ENCODE measurements at places on chromosomes 6 and 20.

GRCh38 chr20:17867131-17867925 is 101.3 kb downstream of the SNX5 start:
- DNase-seq = no peak

- no peak for DNase-seq
These were observed 10.9 kb downstream of the NINL start for GRCh38 chr20:25574411-25574810.

GRCh38 chr6:81950877-81951276 is 198.4 kb upstream of the TENT5A start:
- DNase-seq = no peak

DNA sequence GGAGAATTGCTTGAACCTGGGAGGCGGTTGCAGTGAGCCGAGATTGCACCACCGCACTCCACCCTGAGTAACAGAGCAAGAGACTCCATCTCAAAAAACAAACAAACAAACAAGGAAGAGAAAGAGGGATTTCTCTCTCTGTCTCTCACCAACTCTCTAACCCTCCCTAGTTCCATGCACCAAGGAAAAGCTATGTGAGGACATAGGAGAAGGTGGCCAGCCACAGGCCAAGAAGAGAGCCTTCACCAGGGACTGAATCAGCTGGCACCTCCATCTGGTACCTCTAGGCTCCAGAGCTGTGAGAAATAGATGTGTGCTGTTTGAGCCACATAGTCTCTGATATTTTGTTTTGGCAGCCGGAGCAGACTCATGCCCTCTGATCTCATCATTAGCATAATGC is 9.0 kb upstream of the FAM110A start:
- no peak for DNase-seq

GRCh38 chr20:60403105-60403741 is 445.0 kb downstream of the CDH26 start:
- DNase-seq = no peak

GRCh38 chr6:114989279-114989964 is 646.6 kb upstream of the HS3ST5 start:
- DNase-seq = peak; percentile 0

GRCh38 chr6:100166956-100167355 is 172.9 kb upstream of the MCHR2 start:
- DNase-seq = no peak

- no peak for DNase-seq
These were observed 143.5 kb downstream of the ANKRD60 start for GRCh38 chr20:58084966-58085365.

DNA sequence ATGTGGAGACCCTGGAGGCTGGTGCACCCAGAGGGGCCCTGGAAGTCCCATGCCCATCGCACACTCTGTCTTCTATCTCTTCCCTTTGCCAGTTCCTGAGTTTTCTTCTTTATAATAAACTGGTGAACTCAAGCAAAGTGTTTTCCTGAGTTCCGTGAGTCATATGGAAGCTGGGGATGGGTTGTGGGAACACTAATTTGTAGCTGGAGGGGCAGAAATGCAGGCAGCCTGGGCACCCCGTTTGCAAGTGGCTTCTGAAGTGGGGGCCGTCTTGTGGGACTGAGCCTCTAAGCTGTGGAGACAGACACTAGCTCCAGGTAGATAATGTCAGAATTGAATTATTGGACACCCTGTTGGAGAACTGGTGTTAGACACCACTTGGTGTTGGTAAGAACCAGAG is 3.2 kb upstream of the PPP1R3G start:
- no peak for DNase-seq

DNA sequence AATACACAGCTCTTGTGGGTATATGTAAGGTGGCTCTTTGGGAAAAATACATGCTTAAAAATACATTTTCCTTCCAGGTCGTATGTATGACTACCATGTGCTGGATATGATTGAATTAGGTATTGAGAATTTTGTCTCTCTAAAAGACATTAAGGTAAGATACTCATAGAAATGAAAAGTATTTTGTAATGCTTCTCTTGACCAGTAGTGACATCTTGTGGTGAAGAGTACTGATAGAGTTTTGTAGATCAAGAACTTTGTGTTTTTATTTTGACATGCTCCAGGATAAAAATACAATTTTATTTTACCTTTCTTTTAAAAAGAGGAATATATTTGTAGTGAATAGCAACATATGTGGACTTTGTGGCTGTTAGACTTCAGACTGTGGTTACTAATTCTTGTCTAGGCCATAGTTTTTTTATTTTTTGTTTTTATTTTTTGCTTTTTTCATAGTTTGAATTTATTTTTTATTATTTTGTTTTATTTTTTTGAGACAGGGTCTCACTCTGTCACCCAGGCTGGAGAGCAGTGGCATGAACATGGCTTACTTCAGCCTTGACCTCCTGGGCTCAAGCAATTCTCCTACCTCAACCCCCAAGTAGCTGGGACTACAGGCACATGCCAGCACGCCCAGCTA is 17.9 kb downstream of the RPF2 start:
- no peak for DNase-seq

GRCh38 chr20:40786336-40786735 is 97.3 kb upstream of the MAFB start:
- no peak for DNase-seq

GRCh38 chr6:166167801-166168615 is at the start of gene TBXT:
Gene TBXT, minus strand, starts transcription at chr6:166167851. Its CDS starts 260 bp downstream, at chr6:166167591.
- no peak for DNase-seq

DNA sequence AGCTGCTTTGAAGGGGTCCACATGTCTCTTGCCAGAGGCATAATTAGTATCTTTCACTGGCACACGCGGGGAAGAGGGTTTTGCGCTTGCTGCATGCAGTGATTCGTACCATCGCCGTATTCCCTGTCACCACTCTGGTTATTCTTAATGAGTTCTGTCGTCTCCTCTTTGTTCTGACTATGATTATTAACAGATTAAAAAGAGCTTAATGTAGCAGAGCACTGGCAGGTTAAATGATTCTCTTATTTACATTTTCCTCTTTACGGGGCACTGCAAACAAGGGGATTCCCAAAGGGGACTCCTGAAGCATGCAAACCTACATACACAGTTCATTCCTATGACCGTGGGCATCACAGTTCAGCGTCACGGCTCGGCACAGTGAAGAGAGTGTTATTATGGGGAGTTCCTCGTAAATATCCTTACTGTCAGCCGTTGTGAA is 204.8 kb downstream of the DTNBP1 start:
- DNase-seq = no peak

DNA sequence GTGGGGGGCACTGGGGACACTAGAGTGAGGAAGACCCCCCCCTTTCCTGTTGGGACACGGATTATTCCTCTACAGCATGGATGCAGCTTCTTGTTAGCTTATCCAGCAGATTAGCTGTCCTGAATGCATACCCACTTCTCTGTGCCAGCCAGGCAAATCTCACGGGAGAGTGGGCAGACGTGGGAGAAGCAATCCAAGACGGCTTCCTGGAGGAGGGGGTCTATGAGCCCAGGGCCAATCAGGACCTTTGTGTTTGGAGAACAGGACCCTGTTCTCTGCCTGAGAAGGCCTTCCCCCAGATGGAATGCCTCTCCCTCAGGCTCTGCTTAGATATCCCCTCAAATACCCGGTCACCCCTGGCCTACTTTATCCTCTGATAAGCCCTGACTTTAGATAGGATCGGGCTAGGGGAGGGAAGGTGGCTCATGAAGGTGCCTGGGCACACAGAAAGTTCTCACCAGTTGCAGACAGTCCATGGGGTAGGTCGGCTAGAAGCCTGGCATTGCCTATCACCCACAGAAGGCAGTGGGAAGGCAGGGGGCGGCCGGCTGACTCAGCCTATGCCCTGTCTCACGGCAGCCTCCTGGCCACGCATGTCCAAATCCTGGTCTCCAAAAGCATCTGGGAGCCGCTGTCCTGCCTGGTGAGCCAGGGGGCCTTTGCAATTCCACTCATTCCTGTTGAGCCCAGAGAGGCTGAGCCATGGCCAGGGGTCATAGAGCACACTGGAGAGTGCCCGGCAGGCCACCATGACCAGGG is 34.7 kb downstream of the SUN5 start:
- DNase-seq = no peak

DNA sequence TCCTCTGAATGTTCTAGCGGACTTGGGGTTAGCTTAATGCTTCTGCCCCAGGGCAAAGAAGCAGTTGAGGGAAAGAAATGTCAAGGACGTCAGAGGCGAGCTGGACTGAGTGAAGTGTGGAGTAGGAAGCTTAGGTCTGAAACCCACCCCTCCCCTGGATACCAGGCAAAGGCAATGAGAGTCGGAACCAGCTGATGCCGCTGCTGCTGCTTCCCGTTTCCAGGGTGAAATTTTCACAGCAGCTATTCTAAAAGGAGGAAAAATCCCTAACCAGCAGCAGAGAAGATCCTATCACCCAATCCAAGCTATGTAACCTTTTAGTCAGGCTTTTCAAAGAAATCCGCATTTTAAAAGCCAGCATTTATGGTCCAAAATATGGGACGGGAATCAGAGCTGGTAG is 564.3 kb downstream of the LMBRD1 start:
- DNase-seq = no peak

- no peak for DNase-seq
These were observed 61.7 kb upstream of the NUP153 start for GRCh38 chr6:17768388-17768787.

- DNase-seq = no peak
These were observed 83.8 kb upstream of the FOXO3 start for GRCh38 chr6:108476847-108477430.

DNA sequence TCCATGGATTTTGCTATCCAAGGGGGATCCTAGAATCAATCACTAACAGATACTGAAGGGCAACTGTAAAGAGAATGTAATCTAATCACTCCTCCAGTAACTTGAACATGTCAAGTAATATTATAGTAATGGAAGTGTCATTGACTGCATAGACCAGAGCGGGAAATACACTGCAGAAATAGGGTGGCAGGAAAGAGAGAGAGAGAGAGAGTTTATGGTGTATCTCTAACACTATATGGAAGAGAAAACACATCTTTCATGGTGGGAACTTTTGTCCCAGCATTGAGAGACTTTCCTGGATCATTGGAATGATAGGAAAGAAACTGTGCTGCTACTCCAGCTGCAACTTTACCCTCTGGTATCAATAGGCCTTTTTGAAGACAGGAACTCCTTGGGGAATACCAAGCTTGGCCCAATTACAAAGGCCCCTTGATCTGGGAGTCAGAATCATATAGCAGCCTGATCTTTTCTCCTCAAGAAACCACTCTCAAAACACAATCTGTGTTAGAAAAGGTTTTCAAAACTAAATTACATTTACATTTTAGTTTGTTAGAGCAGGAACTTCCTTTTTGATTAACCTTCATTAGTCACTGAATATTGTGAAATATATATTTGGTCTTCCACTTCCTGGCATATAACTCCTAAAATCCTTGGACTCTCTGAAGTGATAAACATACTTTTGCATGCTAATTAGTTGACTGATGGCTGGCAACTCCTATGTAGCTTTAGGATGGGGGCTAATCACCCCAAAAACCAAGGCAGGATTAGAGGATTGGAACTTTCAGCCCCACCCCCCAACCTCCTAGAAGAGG is 29.5 kb upstream of the RNGTT start:
- no peak for DNase-seq

GRCh38 chr6:90870561-90870960 is 283.7 kb upstream of the MAP3K7 start:
- DNase-seq = no peak

DNA sequence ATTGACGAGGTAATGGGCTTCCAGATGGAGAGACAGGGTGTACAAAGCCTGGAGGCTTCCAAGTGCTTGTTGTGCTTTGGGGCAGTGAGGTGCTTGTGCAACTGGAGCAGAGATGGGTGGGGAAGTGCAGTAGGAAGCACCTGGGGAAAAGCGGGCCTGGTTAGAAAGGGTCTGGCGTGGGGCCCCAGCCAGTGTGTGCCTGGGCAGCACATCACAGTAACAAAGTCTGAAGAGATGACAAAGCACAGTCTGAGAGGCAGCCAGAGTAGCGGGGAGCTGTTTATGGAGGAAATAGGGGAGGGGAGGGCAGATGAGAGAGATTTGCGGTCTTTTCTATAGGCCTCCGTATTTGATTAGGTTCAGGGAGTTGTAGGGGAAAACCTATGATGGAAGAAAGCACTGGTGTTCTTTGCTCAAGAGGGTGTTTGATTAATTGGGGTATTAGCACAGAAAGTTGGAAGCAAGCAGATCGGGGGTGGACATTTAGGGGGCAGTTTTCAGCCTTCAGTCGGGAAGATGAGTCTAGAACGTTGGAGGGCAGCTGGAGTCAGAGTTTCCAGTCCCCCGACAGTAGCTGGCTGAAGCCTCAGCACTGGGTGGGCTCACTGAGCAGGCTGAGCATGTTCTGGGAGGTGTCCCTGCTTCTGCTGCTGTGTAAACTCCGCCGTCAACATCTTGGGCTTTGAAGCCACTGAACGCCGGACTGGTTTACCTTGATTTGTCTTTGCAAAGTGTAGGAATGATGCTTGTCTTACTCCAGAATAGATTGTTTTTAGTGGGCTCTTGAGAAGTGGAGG is 15.5 kb upstream of the MROH8 start:
- DNase-seq = no peak

GRCh38 chr6:157097255-157097955 is 225.9 kb downstream of the TMEM242 start:
- no peak for DNase-seq

DNA sequence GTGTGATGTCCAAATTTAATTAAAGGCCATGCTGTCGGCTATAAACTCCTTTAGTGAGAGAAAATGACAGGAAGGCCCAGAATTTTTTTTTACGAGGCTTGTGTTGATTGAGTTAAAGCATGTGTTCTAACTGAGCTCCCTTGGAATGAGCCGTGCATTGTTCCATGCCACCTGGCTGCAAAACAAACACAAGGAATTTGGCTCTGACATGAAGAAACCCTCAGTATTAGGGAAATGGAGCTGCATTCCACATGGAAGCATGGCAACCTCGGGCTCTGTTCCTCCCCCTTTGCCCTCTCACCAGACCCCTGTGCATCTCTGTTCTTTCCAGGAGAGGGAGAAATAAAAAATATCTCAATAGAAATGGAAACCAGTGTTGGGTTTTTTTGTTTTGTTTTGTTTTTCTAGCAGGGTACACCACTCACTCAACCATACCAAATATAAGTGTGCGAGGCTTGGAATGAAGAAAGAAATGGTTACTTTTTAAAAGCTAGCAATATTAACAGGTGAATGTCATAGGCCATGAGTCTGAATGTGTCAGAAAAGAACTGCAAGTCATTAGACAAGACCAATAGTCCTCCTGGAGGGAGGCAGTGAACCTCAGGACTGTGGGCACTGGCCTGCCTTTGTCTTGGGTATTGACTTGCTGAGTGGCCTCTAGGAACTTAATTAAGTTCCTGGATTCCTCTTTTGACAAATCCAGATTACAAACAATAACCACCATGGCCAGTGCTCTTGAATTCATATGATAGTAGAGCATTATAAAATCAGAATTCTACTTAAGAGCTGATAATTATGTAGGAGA is 935.1 kb downstream of the KIF16B start:
- no peak for DNase-seq

GRCh38 chr20:37850724-37851355 is 52.1 kb upstream of the VSTM2L start:
- DNase-seq = no peak

DNA sequence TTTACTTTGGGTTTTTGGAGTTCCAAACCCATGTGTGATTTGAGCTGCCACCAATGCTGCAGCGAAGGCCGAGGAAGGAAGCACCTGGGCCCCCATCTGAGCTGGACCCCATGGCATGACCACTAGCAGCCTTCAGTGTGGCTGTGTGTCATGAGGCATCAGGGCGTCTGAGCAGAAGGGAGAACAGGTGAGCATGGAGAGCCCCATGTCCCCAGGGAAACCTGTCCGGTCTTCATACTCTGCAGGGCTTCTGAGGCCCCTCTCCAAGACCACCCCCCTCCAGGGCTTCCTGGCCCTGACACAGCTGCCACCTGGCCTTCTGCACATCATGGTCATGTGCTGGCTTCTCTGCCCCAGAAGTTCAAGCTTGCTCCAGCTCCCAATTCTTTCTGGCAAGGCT is 169.1 kb upstream of the CST7 start:
- no peak for DNase-seq

- DNase-seq = no peak
These were observed 243.2 kb upstream of the TENT5A start for GRCh38 chr6:81995548-81996289.

Data from stimulated activated CD8-positive, alpha-beta memory T cell treated with anti-CD3 and anti-CD28 coated beads, Interleukin-12 subunit alpha, Interleukin-12 subunit beta, amount 100 ng/mL, for 1 hour (primary cell).